ENCODE measurements at places on chromosomes 11 and 22.

DNA sequence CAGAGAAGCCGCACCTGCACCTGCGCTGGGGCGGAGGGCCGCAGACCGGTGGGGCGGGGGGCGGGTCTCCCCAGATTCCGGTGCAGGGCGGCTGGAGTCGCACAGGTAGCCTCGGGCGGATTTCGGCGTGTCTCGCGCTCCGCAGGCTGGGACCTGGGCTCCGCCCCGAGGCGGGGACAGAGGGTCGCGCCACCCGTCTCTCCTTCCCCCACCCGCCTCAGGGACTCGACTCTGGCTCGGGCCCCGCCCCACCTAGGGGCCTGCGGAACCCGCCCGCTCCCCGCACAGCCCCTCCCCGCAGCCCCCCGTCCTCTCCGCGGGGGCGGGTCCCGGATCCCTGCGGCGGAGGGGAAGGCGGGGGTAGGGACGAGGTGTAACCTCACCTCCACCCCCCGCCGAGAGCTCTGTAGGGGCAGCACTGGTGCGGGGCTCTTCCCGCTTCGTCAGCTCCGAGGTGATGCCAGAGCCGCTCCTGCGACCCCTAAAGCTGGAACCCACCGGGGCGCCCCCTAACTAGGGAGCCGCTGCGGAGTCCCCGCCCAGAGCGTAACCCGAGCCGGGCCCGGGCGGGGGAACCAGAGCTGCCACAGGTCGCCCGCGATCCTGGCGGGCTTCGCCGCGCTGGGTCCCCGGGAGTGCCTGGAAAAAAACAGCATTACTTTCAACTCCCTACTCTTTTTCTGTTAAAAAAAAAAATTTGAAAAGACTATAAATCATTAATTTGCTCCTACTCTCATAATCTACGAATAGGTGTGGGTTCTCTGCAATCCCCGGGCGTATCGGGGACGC is at the start of gene SLC29A2:
TSS of gene SLC29A2 (minus strand) at position 134 of the 789 bp plus-strand sequence. CDS start 169 bp downstream, outside the sequence.
- DNase-seq = peak; percentile 60

- DNase-seq = no peak
Observed at GRCh38 chr11:67309166-67309565, 5.8 kb downstream of the SSH3 start.

DNA sequence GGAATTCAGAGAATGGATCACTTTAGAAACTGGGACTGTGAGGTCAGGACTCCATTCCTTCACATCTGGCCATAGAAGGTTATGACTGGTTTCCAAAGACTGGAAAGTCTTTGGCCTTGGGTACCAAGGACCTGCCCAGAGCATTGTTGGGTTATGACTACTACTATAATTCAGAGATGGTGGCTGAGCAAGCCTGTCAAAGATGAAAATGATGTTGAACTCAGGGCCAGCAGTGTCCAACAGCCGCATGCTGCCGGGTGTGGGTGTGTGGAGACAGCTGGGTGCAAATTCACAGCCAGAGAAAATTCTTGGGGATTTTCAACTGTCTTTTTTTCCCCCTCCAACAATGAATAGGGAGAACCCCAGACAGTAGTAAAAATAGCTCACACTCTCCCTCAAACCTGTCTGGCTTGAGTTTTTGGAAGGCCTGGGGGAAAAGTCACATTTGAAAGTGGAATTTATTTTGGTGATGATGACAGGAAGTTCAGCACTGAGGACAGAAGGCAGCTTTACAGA is 166.8 kb upstream of the NCAM1 start:
- no peak for DNase-seq

GRCh38 chr11:111512296-111513239 is at the start of gene BTG4:
TSS of gene BTG4 (minus strand) at chr11:111512386. CDS start at chr11:111498776, 13,610 bp downstream.
- DNase-seq = no peak

- no peak for DNase-seq
Observed at GRCh38 chr11:28965819-28966218, 857.6 kb downstream of the METTL15 start.

DNA sequence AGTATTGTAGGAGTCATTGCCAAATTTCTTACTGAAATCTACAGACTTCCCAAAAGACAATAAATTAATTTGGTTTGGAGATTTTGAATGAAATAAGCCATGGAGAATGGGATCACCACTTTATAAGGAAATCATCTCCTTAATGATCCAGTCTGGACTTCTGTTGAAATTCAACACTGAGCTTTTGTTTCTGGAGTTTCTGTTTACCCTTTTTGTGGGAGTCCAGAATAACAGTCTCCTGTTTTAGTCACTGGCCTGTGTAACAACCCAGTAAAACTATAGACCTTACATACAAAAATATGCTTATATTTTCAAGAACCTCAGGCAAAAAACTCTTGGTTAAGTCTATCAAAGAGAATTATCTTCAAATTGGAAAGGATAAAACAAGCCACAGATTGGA is 321.7 kb upstream of the PLET1 start:
- DNase-seq = no peak

DNA sequence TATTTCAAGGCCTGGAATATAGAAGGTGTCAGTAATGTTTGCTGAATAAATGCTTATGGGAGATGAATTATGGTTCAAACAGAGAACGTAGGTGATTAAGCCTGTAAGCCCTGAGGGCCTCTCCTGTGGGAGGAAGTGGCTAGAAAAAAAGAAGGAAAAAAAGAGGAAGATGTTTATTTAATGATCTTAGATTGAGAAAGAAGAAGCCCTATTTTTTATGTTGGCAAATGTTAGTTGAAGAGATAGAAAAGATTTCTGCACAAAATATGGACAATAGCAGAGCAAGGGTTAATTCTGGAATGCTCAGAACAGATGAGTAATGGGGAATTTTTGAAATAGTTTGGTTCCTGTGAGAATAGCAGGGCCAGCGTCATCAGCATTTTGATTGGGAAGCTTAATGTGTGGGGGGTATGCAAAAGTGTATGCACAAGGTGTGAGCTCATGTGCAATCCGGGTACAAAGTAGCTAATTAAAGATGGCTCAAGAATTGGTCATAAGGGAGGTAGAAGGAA is 95.7 kb downstream of the TEAD1 start:
- DNase-seq = no peak

- DNase-seq = no peak
Observed at GRCh38 chr22:45273452-45274075, 11.2 kb upstream of the UPK3A start.

DNA sequence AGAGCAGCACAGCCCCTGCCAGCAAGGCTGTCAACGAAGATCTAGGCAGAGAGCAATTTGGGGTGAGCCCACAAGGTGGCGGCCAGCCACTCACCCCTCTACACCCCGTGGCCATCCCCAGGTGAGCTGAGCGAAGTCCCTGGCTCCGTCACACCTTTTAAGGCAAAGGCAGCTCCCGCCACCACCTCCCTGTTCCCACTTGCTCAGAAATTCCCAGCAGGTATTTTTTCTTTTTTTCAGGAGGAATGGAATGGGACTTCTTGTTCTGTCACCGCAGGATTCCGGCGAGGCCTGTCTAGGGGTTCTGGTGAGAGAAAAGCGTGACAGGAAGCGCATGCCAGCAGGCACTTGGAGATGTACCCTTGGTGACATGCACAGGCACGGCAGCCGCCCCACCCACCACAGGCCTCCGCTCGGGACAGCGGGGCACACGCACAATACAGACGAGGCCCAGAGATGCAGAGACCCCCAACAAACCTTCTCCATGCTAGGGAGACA is 10.0 kb downstream of the RPL3 start:
- no peak for DNase-seq

DNA sequence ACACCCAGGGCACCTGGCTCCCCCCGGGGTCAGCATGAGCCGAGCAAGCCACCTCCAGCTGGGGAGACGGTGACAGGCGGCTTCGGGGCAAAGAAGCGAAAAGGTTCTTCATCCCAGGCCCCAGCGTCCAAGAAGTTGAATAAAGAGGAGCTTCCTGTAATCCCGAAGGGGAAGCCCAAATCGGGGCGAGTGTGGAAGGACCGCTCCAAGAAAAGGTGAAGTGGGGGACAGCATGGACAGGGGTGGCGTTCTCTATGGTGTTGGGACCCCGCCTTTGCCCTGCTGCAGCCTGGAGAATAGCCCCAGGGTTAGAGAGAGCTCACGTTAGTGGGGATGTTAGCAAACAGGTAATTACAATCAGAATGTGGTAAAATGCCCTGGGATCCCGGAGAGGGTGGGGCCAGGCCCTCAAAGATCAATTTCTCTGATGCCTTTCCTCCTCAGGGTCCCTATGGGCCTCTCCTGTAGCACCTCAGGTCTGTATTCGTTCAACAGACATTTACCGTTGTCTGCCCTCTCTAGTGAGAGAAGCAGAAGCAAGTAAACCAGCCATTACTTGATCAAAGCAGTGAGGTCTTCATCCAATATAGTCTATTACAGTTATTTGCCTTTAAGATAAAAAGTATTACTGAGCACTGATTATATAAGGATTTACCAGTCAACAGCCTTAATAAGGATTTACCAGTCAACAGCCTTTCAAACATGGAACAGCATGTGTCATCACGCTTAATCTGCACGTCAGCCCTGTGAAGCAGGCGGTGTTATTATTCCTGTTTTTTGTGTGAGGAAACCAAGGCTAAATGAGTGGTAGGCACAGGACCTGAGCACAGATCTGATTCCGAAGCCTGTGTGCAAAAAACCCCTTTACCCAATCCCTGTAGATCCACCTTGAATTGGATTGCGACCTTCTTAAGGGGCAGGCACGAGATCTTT is 1.0 kb downstream of the CCDC86 start:
- DNase-seq = no peak

GRCh38 chr11:8235925-8236324 is 27.8 kb downstream of the LMO1 start:
- no peak for DNase-seq

GRCh38 chr11:135033540-135033939 is 621.5 kb upstream of the B3GAT1 start:
- DNase-seq = no peak

DNA sequence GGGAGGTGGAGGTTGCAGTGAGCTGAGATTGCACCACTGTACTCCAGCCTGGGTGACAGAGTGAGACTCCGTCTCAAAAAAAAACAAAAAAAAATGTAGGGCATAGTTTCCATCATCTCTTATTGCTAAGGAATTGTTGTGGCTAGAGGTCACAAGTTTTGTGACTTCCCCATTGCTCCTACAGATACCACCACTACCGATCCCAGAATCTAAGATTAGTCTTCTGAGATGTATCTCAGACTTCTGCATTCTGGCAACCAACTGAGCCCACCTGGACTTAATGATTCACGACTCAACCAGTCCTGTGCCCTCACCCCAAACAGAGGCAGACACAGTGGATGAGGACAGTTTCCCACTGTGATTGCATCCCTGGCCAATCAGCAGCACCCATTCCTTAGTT is 148.9 kb downstream of the NECTIN1 start:
- no peak for DNase-seq

GRCh38 chr11:8268530-8269400 is 5.1 kb upstream of the LMO1 start:
- no peak for DNase-seq

DNA sequence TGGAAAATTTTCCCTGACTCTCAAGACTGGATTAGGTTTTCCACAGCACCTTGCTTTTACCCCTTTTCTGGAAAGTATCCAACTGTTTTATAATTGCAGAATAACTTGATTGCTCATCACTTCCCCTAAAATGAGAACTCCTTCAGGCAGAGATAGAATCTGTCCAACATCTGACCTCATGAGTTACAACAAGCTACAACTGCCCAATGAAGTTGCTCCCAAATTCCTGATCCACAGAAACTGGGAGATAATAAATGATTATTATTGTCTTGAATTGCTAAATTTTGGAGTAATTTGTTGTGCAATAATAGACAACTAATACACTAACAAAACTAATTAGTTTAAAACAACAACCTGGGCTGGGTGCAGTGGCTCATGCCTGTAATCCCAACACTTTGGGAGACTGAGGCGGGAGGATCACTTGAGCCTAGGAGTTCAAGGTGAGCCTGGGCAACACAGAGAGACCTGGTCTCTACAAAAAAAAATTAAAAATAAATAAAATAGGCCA is 10.0 kb upstream of the CCDC83 start:
- no peak for DNase-seq

DNA sequence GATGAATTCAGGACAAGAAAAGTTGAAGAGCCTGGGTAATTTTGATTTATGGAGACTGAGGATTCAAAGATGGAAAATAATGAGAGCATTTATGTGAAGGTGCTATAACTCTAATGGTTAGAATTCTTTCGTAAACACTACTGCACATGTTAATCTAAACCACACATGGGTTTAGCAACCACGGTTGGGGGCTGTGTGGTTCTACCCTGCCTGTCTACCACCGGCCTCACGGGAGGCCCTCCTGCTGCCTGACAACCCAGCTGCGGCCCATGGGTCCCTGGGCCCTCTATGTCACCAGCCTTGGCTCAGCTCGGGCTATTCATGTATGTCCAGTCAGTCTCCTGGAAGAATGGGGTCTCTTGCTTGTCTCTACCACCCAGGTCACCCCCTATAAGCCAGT is 68.5 kb upstream of the ARFGAP3 start:
- DNase-seq = no peak

GRCh38 chr11:823441-824291 is 4.1 kb upstream of the CRACR2B start:
- no peak for DNase-seq

All from activated CD4-positive, alpha-beta T cell treated with anti-CD3 and anti-CD28 coated beads, Interleukin-2, amount 50 U/mL, for 24 hours (primary cell).